ENCODE measurements at places on chromosomes 12 and 14.

DNA sequence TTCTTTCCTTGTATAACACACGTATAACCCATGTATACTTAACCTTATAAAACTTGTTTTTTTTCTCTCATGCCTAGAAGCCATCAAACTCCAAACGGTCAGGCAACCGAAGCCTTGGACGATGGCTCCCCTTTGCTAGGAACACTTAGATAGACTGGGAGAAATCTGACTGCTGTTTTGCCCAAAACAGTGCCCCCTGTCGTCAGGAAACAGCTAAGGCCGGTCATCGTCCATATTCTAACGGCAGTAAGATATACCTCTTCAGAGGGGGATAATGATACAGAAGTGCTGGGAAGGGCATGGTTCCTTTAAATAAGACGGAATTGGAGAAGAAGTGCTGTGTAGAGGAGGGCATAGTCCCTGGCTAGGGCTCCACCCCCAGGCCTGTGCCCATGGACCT is 130.5 kb downstream of the SLC41A2 start:
- DNase-seq = no peak

- no peak for DNase-seq
These were observed 122.7 kb downstream of the SINHCAF start for GRCh38 chr12:31203261-31203660.

DNA sequence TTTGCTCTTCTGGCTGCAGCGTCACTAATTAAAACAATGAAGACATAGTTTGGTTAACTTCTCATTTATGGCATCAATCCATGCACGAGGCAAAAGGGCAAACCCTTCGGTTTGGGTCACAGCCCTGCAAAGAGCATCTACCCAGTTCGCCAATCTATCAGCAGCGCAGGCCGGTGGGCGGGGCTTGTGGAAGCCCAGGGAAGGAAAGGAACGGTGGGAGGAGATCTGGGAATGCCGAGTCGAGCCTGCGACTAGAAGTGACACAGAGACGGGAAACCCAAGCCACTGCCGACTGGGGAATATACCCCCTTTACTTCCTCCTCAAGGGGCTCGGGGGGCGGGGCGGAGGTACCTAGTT is 466 bp downstream of the KICS2 start:
- peak; percentile 82 for DNase-seq

DNA sequence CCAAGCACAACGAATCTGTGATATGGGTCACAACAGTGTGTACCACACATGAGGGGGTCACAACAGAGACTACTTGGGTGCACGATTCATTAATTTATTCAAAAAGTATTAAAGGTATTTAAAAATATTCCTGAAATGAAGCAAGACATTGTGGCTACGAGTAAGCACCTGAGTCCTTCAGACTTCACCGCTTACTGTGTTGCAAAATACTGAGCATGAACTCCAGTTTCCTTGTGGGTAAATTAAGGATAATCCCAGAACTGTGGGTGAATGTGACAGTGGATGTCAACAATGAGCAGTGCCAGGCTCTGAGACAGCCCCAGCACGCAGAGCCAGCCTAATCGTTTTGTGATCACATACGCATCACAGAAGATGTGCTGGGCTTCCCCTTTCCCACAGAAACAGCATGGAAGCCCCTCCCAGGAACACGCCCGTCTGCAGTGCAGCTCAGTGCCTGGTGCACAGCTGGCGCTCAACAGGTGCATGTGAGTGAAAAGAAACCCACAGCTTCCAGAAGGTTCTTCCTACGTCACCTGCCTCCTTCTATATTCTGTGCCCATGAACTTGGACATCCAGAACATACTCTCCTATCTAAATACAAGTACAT is 29.1 kb downstream of the CDC42BPB start:
- no peak for DNase-seq

GRCh38 chr12:9897535-9897934 is 16.2 kb downstream of the KLRF2 start:
- DNase-seq = no peak

DNA sequence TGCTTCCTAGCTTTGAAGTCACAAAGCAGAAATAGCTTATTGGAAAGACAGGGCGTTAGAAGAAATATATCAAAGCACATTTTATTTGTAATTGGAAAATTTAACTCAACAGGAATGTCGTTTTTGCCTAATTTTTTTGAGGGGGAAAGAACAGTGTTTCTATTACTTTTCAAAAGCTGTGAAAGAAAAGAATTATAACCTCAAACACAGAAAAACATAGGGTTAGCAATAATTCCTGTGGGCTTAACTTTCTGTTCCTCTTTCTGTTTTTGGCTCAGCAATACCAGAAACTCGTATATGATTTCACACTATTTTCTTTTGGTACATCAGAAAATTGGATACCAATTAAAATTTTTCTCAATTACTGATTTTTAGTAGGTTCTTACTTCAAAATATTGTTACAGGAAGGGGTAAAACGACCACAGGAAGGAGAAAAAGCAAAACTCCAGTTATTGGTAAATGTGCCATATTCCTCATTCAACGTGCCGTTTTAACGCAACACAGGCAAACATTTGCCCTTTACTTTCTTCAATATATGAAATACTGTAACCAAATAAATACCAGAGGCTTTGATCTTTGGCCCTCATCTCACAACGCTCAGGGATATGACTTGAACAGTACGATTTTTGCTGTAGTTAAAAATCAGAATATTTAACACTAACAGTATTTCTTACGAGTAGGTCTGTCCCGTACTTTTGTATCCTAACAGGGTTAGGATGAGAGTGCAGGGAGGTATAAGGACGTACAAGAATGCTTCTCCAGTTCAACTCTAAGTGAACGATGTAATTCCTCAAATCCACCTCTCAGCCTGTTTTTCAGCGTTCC is 1.3 kb upstream of the RNU6-7 start:
- no peak for DNase-seq
